ENCODE measurements at places on chromosomes 6 and 20.

- DNase-seq, result no peak
Observed at GRCh38 chr6:87879132-87879861, 168.3 kb upstream of the SPACA1 start.

- DNase-seq, result no peak
Observed at GRCh38 chr20:52888096-52888495, 84.1 kb upstream of the TSHZ2 start.

- DNase-seq, result no peak
Observed at GRCh38 chr6:6932341-6932740, 175.4 kb upstream of the RREB1 start.

- DNase-seq, result no peak
Observed at GRCh38 chr6:747921-748320, 55.0 kb upstream of the EXOC2 start.

DNA sequence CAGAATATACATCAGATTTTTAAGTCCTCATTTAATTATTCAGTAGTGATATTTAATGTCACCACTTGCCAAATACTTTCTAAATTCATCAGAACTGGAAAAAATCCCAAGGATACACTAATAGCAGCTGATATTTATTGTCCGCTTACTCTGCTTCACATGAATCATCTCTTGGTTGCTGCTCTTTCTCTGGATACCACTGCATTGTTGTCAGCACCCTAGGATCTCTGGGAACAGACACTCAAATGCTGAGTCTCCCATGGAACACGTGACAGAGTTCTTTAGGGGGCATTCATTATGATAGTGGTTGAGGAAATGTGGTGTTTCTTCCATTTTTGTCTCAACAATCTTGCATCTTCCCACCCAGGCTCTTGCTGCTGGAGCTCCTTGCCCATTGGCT, 318.0 kb downstream of the RFPL4B start:
- no peak for DNase-seq

GRCh38 chr20:35151736-35152135, 4.6 kb upstream of the EDEM2 start:
- DNase-seq, result no peak

DNA sequence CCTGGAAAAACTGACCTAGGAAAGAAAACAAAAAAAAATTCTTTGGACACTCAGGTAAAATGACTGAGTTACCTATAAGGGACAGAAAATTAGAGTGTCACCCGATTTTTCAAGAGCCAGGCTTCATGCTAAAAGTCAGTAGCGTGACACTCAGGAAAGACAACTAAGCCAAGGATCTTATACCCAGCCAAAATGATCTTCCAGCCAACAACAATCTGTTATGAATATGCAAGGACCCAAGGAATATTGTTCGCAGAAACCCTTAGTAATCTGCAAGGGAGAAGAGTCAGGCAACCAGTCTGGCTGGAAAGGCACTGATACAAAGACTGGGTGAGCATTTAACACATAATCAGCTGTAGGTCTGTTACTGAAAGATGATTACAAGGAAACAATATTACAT, 203.6 kb downstream of the GMPR start:
- no peak for DNase-seq

- DNase-seq, result no peak
Observed at GRCh38 chr20:62685781-62686555, 22.7 kb upstream of the NTSR1 start.

GRCh38 chr20:44309763-44310663, 989 bp downstream of the FITM2 start:
- DNase-seq, result peak; percentile 1

GRCh38 chr20:50859161-50859560, 64.3 kb downstream of the BCAS4 start:
- no peak for DNase-seq

DNA sequence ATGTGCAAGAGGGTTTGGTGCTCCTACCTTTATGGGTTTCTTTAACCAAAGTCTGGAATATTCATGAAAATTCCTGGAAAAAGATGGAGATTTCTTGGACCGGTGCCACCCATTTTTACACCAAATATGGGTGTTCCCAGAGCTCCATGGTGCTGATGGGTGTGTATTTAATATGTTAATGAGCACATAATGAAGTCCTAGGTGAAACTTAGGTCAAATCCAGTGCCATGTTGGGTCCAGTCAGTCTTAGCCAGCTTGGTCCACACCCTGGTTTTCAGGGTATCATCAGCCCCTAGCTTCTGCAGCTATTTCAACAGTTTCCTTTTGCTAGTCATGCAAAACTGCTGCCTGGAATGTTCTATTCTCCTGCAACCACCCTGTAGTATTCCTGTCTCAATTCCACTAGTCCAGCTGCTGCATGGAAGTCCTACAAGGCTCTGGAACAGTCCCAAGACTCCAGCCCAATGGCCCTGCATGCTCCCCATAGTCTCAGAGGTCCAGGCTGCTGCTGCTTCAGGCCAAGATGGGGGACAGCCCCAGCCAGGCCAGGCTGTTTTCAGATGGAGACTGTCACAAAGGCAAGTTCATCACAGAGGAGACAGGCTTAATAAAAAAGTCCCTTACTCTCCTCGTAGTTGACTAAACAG, 31.8 kb downstream of the CST9L start:
- DNase-seq, result no peak

Data from thymus (tissue), 14 donors.